ENCODE measurements at places on chromosomes 16 and 17.

GRCh38 chr17:29640981-29641642 is 18.4 kb upstream of the CORO6 start:
- no peak for DNase-seq

GRCh38 chr16:15960124-15960971 is 10.9 kb downstream of the ABCC1 start:
- no peak for DNase-seq

GRCh38 chr17:15944759-15945526 is at the start of gene ADORA2B:
TSS of gene ADORA2B (plus strand) at chr17:15945130. CDS start at chr17:15945249, 119 bp downstream.
- peak; percentile 34 for DNase-seq

- DNase-seq, result no peak
Observed at GRCh38 chr17:21082001-21082436, 39.2 kb upstream of the USP22 start.

- no peak for DNase-seq
Observed at GRCh38 chr16:61050547-61050946, 985.7 kb downstream of the CDH8 start.

- DNase-seq, result no peak
Observed at GRCh38 chr16:88548131-88548874, 21.9 kb upstream of the ZC3H18 start.

DNA sequence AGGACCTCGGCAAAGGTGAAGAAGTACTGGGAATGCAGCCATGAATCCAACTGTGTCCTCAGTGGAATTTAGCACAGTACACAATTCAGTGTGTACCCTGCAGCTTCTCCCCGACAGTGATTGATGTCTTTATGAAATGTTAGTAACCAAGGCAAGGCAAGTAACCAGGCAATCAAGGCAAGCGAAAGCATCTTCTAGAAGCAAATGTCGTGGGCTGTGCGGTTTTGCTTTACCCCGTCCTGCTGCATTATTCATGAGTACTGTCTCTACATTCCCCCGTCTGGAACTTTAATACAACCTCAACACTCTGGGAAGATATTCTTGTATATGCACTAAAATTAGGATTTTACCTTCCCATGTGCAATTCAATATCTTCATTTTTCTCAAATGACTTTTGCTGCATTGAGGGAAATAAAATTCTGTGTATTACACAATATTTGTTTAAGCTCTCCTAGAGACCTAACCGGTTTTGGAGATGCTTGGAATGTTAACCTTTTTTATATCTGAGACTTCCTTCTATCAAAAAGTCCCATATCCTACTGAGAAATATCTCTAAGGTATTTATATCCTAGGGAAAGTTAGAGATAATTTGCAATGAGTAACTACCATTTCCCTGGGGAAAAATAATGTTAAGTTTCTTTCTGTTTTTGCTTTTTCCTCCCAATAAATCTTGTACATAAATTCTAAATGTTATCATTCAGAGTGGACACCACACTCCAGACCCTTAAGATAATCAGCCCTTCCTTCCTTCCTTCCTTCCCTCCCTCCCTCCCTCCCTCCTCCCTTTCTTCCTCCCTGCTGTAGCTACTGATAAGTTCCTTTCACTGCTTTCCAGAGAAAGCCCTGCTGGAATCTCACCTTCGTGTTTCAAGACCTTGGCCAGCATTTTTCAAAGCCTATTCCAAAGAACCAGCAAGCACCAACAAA is 51.9 kb upstream of the ADORA2B start:
- DNase-seq, result no peak

- no peak for DNase-seq
Observed at GRCh38 chr16:83878838-83879237, 20.1 kb upstream of the MLYCD start.

DNA sequence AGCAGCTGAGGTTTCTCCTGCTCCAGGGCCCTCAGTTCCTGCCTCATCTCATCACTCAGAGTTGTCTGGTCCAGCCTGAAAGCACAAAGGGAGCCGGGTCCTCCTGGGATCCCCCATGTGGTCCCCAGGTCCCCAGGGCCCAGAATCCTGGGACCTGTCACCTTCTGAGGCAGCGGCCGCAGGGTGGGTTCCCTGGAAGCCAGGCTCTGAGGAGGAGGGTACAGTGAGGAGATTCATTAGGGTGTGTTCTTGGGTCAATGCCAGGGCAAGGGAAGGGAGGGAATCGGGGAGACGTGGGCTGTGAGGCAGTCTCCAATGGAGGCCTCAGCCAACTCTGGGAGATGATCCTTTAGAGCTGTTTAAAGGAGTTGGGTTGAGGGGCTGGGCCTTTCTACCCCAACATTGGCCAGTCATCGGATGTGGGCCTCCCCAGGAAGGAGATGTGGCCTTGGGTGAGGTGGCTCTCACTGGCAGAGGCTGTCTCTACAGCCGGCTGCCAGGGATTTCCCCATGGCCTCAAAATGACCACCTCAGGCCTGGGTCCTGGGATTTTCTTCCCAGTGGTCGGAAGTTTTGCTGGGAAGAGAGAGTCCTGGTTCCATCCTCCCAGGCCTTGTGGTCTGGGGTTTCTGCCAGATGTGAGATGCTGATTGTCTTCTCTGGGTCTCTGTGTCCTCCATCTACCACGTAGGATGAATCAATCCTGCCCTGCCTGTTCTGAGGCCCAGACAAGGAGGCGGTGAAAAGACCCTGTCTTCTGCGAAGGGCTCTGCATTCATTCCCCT is 47.3 kb downstream of the NLRP1 start:
- no peak for DNase-seq

- no peak for DNase-seq
Observed at GRCh38 chr16:63702981-63703590, 1418.8 kb downstream of the CDH11 start.

- no peak for DNase-seq
Observed at GRCh38 chr17:59141860-59142259, 13.1 kb downstream of the SKA2 start.

- no peak for DNase-seq
Observed at GRCh38 chr17:2935632-2936031, 127.8 kb downstream of the OR1D5 start.

- DNase-seq, result no peak
Observed at GRCh38 chr17:1744551-1745512, 2.2 kb downstream of the SERPINF2 start.

DNA sequence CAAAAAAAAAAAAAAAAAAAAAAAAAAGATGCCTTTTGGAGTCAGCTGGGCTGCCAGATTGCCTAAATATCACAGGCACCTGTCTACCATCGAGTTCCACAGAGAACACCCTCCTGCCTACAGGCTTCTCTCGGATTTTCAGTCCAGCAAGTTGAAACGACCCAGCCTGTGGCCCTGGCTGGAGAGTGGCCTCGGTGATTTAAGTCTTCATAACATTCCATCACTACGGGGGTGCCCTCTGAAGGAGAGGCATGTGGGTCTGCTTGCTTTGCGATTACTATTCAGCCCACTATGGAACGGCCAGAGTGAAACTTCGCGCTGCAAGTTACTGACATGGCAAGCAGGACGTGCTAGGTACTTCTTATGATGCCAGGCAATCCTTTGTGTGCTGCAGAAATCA is 42.8 kb downstream of the MARCHF10 start:
- DNase-seq, result no peak

DNA sequence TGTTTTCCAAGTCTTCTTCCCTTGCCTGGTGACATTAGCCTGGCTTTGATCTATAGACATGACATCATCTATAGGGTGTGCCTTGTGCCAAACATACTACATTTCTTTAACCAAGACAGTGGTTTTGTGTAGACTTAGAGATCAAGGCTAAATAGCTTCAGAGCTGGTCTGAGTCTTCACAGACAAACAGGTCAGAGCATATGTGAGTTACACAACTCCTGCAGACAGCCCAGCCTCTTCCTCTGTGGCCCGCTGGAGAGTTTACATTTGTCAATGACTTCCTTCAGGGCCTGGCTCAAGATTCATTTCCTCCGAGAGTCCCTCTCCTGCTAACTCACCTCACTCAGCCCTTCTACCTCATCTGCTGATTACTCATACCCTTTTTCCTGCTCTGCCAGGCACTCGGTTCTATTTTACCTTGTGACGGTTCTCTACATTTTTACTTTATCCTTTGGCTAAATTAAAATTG is 73.1 kb upstream of the TANC2 start:
- DNase-seq, result no peak

DNA sequence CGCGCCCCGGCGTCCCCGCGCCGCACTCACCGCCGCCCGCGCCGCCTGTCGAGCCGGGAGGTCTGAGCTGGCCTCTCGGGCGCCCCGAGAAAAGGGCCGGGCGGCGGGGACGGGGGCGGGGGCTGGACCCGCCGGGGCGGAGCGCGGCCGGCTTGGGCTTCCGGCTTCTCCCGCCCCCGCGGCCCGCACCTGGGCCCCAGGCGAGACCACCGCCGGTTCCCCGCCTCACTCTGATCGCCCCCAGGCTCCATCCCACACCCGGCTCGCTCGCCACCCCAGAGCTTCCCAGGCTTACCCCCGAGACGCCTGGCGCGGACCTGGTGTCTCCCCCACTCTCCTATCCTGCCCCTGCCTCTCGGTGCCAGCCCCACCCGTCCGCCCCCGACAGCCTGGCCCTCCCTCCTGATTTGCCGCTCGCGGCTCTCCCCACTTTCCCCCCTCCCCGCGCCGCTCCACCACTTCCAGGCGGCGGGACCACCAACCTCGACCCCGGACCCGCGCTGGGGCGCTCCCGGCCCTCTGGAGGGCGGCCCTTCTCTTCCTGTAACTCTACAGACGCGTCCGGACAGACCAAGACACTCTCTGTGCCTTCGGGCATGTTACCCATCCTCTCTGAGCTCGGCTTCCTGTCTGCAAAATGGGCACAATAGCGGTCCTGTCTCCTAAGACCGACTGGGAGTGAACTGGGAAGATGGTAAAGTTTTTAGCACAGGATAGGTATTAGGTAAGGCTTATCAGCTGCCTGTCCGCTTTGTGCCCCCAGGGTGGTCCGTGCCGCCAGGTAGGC is at the start of gene LITAF:
TSS of gene LITAF (minus strand) at position 64 of the 787 bp plus-strand sequence. CDS start 30,189 bp downstream, outside the sequence.
- no peak for DNase-seq

DNA sequence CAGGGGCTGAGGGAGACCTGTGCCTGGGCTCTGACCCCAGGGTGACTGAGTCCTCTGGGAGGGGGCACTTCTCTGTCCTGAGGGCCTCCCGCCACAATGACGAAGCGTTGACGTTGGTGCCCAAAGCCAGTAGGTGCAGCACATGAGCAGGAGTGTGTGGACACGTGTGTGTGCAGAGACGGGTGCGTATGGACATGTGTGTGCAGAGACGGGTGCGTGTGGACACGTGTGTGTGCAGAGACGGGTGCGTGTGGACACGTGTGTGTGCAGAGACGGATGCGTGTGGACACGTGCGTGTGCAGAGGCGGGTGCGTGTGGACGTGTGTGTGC is 726 bp upstream of the CD7 start:
- DNase-seq, result no peak

- DNase-seq, result no peak
Observed at GRCh38 chr17:43857957-43858600, 11.1 kb downstream of the CD300LG start.

DNA sequence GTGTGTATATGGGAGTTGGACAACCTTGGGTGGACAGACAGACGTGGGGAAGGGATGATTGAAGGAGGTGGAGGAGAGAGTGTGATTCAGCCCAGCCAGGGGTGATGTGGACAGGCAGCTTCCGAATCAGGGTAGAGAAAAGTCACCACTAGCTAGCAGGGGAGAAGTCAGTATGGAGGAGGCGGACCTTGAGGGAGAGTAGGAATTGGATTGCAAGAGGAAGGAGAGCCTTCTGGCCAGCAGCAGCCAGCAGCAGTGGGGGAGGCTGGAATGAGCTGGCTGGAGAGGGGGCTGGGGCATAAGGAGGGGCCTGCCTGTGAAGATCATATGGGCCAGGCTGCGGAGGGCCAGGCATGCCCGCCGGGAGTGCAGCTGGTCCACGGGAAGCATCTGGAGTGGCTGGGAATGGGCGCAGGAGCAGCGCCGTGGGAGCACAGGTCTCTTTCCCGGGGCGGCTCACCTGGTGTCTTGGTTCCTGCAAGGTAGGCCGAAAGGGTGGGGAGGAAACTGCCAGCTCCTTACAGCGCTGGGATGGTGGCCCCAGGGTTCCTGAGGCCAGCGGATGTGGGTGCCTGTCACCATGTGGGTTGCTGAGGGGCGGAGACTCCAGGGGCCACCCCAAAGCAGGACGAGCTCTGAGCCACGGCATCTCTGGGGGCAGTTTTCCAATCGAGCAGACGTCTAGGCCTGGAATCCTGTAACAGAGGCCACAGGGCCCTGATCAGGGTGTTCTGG is 235.3 kb downstream of the SEC14L1 start:
- no peak for DNase-seq

DNA sequence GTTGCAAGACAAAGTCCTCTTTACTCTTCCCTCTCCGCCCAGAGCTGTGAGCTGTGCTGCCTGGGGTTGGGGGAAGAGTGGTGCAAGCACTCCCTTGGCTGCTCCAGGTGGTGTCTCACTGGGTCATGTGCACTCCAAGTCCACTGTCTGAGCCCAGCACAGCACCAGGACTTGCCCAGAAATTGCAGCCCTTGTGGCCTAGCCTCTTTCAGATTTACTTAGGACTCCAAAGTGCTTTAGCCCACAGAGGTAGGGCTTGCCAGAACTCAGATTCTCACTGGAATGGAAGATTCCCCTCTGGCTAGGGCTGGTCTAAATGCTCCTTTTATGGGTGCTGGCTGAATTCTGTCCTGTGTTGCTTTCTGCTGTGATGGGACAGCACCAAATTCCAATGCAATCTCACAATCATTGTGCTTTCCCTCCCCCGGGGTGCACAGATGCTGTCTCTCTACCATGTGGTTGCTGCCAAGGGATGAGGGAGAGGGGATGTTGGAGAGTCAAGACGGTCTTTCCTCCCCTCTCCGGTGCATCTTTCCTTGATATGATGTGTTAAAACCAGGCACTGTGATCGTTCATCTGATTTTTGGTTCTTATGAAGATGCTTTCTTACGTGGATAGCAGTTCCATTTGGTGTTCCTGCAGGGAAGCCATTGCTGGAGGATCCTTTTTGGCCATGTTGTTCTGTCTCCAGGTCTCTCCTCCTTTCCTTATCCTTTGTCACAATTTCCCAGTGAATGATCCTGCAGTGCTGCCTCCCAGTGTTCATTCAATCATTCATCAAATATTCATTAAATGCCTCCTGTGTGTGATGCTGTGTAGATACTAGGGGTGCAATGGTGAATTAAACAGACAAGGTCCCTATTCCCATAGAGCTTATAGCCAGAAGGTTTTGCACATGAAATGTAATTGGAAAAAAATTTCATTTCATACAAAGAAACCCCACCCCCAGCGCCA is 216.3 kb downstream of the SPECC1 start:
- no peak for DNase-seq

- no peak for DNase-seq
Observed at GRCh38 chr17:33318241-33318640, 25.1 kb upstream of the ASIC2 start.

GRCh38 chr17:28862561-28862960 is 7.7 kb downstream of the ERAL1 start:
- DNase-seq, result no peak

DNA sequence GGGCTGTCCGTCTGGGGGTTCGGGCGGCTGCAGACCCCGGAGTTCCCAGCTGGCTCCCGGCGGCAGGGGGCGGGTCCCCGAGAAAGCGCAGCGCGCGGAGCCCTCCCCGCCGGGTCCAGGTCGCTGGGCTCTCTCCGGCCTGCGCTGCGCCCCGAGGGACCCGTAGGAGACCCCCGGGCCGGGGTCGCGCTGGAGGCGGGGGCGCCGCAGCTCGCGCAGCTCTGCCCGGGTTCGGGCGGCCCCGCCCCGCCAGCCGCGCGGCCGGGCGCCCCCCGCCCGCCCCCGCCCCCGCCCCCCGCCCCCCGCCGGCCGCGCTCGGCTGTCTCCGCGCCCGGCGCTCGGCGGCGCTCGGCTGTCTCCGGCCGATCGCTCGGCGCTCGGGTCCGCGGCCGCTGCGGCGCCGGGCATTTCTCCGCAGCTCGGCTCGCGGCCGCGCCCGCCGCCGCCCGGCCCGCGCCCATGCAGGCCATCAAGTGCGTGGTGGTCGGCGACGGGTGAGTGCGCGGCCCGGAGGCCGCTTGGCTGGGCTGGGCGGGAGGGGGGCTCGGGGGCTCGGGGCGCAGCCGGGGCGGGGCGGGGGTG is at the start of gene RAC3:
TSS of gene RAC3 (plus strand) at position 376 of the 582 bp plus-strand sequence. CDS start at position 460, 84 bp downstream.
- DNase-seq, result no peak

Data from stimulated activated CD4-positive, alpha-beta T cell treated with anti-CD3 and anti-CD28 coated beads, TNF-alpha, amount 100 ng/mL, for 1 hour (primary cell).